ENCODE measurements at places on chromosomes 4 and X.

DNA sequence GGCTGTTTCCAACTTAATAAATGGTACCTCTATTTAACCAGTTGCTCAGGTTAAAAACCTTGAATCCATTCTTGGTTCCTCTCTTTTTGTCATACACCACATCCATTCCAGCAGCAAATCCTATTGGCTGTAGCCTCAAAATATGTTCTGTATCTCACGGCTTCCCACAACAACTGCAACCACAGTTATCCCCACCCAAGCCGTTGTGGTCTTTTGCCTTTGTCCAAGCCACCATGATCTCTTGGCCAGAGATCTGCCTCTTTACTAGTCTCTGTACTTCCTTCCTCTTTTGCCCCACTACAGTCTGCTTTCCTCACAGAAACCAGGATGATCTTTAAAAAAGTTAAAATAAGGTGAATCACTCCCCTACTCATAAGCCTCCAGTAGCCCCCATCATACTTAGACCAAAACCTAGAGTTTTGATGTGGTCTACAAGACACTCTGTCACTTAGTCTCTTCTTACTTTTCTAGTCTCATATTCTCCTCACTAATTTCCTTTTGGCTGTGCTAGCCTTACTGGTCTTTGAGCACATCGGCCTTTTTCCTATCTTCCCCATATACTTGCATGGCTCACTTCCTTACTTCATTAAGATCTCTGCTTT is 10.3 kb downstream of the MAOA start:
- peak; percentile 28 for ATAC-seq

- ATAC-seq: no peak
These were observed 4.2 kb upstream of the SLBP start for GRCh38 chr4:1716065-1716945.

DNA sequence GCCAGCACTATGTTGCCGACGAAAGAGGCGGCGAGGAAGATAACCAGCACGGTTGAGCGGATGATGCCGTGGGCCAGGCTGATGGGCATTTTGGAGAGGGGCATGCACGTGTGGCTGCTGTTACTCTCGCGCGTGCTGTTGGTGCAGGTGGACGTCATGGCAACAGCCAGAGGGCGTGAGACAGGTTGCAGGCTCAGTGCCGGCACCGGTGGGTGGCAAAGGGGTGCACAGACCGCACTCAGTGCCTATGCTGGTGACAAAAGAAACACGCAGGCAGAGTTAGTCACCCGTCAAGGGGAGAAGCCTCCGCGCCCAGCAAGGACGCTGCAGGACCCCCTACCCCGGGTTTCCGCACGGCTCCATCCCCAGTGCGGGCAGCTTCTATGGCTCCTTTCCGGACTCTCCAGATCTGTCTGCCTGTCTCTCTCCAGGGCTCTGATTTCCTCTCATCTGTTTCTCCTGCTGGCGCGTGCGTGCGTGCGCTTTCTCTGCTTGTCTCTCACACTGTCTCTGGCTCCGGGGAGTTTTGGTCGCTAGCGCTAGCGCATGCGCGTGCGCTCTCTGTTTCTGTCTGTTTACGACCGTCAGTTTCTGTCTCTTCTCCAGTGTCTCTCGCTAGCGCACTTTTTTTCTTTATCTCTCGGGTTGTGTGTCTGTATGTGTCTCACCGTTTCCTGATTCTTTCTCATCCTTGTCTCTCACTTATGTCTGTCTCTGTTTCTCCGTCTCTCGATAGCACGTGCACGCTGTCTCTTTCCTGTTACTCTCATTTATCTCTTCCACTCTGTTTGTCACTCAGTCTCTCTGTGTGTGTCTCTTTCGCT is 2.1 kb downstream of the GPR101 start:
- peak; percentile 74 for ATAC-seq

DNA sequence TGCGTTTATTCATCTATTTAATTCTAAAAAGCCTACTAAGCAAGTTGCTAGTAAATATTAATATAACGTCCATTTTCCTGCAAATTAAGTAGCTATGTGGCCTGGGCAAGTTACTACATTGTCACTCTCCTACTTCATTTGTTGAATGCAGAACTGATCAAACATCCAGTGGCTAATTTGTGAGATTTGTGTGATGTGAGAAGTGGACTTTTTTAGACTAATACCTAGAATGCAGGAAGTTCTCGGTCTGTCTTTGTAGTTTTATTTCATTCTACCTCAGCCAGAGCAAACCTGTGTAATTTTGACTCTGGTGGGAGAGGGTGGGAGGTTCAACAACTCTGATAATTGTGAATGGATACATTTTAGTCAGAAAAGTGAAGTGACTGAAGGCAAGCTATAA is 840 bp downstream of the GUF1 start:
- peak; percentile 3 for ATAC-seq

DNA sequence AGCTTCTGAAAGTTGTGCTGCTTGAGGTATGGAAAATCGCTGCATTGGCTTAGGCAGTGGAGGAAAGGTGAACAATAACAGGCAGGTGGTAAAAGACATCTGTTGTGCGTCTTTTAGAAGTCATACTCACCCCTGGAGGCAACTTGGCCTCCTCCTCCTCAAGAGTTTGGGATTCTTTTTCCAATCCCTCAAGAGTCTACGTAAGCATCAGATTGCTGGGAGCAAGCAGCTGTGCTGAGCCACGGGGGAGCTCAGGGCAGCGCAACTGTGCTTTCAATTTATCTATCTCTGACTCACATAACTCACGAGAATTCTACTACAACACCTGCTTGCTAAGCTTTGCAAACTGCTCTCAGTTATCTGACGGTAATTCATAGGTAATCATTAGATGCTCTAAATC is 6.4 kb upstream of the RBMX2 start:
- ATAC-seq: no peak

DNA sequence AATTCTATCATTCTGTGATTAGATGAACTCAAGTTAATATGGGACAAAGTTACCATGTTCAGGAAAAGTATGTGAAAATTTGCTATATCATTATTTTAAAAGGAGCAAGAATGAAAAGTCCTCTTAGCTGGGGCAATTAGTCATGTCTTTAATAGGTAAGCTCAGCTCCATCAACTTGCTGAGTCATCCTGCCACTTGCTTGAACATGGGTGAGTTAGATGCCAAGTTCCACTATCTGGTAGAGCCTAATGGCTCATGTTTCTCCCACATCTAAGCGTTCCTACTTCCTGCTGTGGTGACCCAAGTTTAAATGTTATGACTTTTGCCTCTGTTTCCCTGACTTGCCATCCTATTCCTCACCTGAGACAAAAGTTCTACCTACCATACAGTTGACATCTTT is 276.8 kb downstream of the ZNF674 start:
- ATAC-seq: peak; percentile 97

- ATAC-seq: peak; percentile 94
These were observed at the start of gene PNPLA4 for GRCh38 chrX:7927259-7928167. PNPLA4 (minus strand) TSS chrX:7927413; CDS start chrX:7926119, 1,294 bp downstream.

DNA sequence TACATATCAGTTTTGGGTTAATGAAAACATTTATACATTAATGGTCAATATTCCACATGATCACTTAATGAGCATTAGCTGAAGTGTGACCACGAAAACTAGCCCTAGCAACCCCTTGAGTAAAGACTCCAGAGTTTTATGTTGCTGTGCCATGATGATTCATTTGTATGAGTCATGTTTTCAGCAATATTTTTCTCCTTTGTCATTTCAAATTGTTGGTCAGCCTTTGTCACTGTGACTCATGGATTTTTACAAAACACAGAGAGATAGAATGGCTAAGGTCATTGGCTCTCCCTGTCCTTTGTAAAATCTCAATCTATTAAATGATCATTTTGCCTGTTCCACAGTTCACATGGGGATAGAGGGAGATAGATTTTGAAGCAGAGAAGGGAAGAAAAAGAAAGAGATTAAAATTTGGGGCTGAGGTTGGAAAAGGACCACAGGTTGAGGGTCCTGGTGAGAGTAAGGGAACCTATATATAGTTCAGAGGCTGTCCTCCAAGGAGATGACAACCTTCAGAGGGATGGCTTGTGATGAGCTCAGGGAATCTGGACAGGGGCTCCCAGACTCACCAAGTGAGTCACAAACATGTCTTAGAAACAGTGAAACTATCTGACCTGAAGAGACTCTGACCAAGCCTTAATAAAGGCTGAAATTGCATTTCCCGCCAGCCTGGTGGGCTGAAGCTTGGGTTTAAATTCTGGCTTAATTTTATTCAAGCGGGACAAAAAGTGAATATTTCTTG is 25.6 kb downstream of the NR0B1 start:
- ATAC-seq: no peak

GRCh38 chrX:54494989-54495813 is 833 bp downstream of the FGD1 start:
- no peak for ATAC-seq

GRCh38 chrX:37594755-37595382 is 23.4 kb downstream of the LANCL3 start:
- ATAC-seq: no peak

GRCh38 chrX:44906041-44906440 is 33.1 kb downstream of the KDM6A start:
- ATAC-seq: no peak

DNA sequence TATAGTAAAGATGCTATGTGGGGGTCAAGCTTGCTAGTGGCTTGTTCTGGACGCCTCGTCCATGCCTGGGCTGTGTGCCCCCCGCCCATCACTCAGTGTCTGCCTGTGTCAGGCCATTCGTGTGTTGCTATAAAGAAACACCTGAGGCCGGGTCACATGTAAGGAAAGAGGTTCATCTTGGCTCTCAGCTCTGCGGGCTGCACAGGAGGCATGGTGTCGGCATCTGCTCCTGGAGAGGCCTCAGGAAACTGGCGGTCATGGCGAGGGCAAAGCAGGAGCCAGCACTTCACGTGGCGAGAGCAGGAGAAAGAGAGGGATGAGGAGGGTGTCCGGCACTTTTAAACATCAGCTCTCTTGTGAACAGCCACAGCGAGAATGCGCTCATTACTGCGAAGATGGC is 25.2 kb downstream of the PIGG start:
- no peak for ATAC-seq

DNA sequence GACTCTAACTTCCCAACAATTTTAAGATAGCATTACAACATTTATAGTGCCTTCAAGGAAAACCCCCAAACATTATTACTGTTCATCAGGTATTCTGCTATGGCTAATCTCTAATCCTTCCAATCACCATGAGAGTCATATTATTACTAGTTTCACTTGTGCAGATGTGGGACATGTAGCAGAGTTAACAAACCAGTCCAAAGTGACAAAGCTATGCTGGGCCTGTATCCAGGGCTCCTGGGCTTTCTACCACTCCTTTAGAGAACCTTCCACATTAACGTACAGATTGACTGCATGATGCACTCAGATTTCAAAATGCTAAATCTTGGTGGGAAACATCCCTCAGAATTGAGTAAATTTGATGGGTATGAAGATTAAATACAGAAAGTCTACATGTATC is 16.4 kb downstream of the CASP3 start:
- no peak for ATAC-seq

DNA sequence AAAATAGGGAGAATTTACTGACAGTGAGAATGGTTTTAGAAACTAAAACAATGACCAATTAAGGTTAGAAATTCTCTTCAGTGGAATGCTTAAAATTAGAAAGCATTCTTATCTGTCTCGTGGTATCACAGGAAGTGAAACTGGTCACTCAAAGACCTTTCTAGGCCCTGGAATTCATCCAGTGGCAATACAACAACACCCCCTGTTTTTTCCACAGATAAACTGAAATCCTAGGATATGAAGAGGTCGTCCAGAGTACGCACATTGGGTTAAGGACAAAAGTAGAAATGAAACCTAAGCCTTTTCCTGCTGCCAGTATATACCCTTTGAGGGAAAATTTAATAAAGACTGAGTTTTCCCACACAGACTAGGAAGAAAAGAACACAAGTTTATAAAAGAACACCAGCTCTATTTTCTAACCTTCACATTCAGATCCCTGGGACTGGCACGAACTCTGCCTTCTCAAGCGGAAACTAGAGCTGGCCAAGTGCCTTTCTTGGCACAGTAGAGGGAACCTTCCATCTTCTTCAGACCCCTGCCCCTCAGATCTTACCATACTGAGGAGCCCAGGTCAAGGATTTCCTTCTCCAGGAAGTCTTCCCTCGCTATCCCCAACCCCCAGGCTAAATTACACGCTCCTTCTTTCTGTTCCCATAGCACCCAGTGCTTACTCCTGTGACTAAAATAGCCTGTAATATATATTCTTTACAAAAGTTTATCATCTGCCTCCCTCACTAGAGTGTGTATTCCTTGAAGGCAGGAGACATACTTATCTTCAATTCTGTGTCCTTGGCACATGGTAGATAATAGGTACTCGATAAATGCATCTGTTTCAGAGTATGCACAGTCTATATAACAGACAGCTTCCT is 16.9 kb downstream of the LHFPL1 start:
- no peak for ATAC-seq

DNA sequence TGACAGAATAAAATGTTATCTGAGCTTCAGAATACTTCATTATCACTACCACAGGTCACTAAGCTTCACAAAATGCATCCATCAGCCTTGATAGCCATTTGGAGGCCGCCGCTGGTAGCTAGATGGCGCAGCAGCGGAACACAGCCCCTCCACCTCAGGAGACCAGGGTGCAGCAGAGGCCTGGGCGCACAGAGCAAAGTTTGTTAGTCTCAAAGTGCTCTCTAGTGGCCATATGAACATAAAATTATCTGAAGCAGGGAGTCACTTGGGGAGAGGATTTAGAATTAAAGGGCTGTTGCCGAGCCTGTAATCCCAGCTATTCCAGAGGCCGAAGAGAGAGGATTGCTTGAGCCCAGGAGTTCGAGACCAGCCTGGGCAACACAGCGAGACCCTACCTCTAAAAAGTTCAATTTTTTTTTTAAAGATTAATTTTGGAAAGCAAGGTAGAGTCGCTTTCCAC is 8.1 kb upstream of the DCTD start:
- ATAC-seq: peak; percentile 85

GRCh38 chr4:40196724-40197281 is at the start of gene RHOH:
RHOH (plus strand) TSS chr4:40197031; CDS start chr4:40243387, 46,356 bp downstream.
- ATAC-seq: peak; percentile 23

DNA sequence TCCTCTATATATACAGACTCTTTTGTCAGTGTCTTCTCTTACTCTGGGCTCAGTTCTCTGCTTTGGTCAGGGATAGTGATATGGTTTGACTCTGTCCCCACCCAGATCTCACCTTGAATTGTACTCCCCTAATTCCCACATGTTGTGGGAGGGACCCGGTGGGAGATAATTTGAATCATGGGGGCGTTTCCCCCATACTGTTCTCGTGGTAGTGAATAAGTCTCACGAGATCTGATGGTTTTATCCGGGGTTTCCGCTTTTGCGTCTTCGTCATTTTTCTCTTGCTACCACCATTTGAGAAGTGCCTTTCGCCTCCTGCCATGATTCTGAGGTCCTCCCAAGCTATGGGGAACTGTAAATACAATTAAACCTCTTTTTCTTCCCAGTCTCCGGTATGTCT is 144.4 kb downstream of the GLUD2 start:
- no peak for ATAC-seq

All from activated CD4-positive, CD25-positive, alpha-beta regulatory T cell treated with anti-CD3 and anti-CD28 coated beads, Interleukin-2, amount 50 U/mL, for 24 hours (primary cell).